Stimulated activated CD4-positive, alpha-beta T cell treated with anti-CD3 and anti-CD28 coated beads, Interleukin-15, amount 100 ng/mL, for 1 hour (primary cell): ENCODE measurements at places on chromosomes 12 and 14.

DNA sequence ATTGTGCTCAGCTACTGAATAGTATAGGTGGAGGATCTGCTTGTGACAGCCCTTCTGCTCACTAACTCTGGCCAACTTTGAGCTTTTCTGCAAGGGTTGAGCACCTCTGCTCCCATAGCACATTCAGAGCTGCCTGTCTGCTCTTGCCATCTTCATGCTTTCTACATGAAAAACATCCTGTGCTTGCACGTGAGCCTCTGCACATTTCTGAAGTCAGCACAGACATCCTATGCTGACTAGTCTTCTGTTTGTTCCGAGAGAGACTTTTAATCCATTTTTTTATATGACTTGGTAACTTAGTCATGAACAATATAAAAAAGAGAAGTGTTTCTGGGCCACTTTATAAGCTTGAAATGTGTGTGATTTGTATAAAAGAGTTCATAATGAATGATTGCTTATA, 969.3 kb downstream of the TMTC2 start:
- DNase-seq = no peak

- no peak for DNase-seq
These were observed 35.8 kb downstream of the CAPS2 start for GRCh38 chr12:75294336-75294735.

DNA sequence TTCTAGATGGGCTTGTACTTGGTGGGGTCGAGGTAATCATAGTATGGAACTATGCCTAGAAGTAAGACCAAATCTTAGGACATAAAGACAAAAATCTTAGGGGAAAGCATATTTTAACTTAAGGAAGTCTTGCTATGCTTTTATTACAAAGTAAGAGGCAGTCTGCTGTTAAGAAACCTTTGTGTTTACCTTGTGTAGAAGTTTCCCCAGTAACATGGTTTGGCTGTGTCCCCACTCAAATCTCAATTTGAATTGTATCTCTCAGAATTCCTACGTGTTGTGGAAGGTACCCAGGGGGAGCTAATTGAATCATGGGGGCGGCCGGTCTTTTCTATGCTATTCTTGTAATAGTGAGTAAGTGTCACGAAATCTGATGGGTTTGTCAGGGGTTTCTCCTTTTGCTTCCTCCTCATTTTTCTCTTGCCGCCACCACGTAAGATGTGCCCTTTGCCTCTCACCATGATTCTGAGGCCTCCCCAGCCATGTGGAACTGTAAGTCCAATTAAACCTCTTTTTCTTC, 162.5 kb upstream of the ABCD2 start:
- no peak for DNase-seq

GRCh38 chr12:91080041-91080440, 22.2 kb upstream of the KERA start:
- no peak for DNase-seq

DNA sequence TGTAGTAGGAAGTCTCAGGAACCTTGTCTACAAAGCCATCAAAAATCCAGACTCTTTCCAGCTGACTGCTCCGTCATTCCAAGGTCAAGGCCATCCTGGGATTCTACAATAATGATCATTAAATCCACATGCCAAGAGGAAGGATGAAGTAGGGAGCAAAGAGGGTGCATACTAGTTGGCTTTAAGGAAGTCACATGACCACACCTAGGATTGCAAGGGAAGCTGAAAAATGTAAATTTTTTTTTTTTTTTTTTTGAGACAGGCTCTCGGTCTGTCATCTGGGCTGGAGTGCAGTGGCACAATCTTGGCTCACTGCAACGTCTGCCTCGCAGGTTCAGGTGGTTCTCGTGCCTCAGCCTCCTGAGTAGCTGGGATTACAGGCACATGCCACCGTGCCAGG, 7.3 kb upstream of the MRPL42 start:
- no peak for DNase-seq

GRCh38 chr12:111353026-111353425, 15.9 kb downstream of the PHETA1 start:
- no peak for DNase-seq

DNA sequence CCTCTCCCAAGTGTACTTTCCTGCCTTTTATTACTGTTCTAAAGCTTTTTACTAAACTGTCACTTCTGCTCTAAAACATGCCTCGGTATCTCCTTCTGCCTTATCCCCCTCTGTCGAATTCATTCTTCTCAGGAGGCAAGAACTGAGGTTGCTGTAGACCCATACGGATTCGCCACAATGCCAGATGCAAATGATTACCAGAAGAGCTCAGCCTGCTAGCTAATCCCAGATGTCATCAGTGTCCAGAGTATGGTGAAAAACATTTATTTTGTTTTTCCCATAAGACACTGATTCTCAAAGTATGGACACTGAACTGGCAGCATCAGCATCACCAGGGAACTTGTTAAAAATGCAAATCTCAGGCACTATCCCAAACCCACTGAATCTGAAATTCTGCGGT, 359.3 kb downstream of the TMTC2 start:
- DNase-seq = no peak

- DNase-seq = no peak
These were observed 138.1 kb downstream of the TMEM132D start for GRCh38 chr12:129765719-129766118.

DNA sequence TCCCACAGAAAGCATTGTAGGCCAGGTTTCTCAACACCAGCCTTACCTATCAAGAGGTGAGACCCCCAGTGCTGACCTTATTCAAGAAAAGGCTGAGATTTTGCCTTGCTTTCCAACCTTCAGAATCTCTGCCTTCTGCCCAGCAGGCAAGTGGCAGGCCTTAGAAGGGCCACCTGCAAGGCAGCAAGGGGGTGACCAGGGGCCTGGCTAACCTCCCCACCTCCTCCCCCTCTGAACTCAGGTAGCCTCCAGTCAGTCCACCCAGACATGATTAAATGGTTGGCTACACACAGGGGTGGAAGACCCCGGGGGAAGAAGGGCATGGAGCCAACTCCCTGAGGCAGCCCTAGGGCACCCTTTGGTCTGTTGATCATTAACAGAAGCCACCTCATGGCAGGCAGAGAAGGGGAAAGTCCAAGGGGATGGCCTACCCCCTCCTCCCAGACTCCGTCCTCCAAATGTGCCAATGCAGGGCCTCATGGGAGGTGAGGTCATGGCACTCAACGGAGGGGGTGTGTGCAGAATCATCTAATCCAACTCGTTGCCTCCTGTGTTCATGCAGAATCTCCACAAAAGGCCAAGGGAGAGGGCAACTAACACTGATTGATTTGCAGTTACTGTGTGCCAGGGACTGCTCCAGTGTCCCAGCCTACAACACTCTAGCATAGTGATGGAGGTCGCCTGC, 8.5 kb downstream of the ZFP36L1 start:
- no peak for DNase-seq

DNA sequence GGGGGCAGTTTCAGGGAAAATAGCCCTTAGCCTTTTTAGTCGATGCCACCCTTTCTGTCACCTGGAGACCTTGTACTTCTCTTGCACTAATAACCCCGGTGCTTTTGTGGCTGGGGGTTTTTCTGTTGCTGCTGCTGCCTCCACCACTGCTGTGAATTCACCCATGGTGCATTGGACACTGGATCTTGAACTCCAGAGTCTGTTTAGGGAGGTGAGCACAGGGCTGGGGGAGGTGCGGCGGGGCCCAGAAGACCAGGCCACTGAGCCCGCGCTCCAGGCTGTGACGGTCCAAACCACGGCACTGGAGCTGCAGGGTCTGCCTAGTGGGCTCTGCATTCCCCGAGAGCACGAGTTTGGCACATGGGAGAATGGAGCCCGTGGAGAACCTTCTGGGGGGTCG, 100.6 kb downstream of the NINJ2 start:
- DNase-seq = no peak

GRCh38 chr14:104117341-104118005, 20.9 kb upstream of the KIF26A start:
- DNase-seq = no peak

- no peak for DNase-seq
These were observed 19.1 kb downstream of the SINHCAF start for GRCh38 chr12:31306866-31307265.

- no peak for DNase-seq
These were observed 1.7 kb downstream of the EVL start for GRCh38 chr14:100066962-100067361.

DNA sequence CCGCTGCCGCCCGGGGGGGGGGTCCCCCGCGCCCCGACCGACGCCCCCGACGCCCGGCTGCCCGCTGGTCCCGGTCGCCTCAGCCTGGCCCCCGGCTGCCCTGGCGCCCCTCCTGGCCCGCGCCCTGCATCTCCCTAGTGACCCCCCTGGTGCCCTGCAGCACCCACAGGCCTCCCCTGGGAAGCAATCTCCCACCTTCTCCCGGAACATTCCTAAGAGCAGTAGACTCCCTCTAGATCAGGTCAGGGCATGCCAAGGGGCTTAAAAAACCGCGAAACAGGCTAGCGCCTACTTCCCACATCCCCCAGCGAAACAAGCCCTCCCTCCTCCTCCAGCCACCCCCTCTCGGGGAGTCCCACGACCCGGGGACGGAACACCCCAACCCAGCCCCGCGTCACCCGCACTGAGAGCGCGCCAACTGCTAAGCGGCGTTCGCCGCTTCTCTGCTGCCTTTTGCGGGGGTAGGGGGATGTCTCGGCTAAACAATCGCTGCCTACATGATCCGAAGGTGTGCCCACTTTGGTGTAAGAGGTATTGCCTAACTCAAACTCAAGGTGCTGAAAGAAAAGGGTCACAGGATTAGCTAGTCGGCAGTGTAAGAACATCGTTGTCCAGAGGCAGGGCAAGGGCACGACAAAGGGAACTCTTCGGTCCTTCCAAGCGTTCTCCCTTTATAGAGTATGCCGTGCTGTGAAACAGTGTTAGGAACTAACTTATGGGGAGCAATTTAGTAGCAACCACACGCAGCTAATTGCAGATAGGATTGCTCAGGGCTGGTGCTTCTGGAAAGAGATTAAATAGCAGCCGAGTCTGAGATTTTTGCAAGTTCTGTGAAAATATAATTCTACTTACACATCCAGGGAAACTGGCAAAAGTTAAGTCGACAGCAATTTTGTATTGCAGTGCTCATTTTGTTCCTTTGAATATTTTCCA, 619 bp upstream of the NTN4 start:
- no peak for DNase-seq

- DNase-seq = no peak
These were observed 30.6 kb downstream of the VCPKMT start for GRCh38 chr14:50085570-50086320.

DNA sequence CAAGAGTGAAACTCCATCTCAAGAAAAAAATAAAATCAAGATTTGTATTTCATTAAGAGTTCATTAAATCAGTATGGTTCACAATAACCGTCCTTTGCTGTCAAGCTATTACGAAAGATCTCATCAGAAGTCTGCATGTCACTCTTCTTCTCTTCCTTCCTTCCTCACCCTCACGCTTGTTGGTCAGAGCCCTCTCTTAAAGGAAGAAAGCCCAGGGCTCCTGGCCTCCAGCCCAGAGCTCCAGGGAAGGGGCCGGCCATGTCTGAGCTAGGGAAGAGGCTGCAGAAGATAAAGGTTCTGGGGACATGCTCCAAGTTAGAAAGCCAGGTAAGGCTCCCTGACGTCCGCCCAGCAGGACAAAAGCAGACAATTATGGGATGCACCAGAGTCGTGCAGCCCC, 43.1 kb upstream of the DLK1 start:
- no peak for DNase-seq

DNA sequence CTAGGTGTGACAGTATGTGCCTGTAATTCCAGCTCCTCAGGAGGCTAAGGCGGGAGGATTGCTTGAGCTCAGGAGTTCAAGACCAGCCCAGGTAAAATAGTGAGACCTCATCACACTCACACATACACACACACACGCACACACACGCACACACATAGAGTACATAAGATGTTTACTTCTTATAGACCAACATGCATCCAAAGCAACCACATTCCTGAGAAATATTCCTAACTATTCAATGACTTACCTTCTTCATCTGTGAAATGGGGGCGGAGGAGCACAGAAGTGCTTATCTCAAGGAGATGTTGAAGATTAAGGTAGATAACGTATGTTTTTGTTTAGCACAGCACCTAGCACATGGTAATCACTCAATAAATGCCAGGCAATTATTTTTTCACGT, 6.4 kb downstream of the NDUFA12 start:
- DNase-seq = no peak

GRCh38 chr12:46942579-46942978, 116.8 kb upstream of the SLC38A4 start:
- no peak for DNase-seq

DNA sequence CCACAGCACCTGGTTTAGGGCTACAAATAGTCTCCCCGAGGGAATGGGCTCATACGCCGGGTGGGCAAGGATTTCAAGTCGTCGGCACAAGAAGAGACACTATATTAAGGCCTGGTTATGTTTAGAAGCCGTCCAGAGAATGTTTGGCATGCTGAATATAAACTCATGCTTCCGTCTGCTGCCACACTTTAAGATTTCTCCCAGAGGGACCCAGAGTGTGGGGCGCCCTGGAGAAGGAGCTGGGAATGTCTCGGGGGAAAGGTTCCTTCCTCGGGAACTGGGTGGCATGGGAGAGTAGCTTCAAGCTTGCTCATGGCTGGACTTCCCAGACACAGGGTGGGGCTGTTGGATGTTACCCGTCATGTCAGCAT, 295.7 kb downstream of the CACNA1C start:
- DNase-seq = no peak

- DNase-seq = peak; percentile 49
These were observed 138.0 kb downstream of the ASCL4 start for GRCh38 chr12:107912421-107913004.

DNA sequence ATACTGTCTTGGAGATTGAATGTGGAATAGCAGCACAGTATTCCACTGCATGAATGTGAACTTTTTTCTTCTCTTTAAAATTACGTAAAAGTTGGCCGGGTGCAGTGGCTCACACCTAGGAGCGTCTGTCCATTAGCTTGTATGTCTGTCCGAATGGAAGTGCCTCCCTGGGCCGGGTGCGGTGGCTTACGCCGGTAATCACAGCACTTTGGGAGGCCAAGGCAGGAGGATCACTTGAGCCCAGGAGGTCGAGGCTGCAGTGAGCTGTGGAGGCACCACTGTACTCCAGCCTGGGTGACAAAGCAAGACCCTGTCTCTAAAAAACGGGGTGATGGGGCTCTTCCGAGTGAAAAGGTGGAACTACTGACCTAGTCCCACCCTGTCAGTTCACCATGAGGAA, 22.6 kb upstream of the VSX2 start:
- no peak for DNase-seq

DNA sequence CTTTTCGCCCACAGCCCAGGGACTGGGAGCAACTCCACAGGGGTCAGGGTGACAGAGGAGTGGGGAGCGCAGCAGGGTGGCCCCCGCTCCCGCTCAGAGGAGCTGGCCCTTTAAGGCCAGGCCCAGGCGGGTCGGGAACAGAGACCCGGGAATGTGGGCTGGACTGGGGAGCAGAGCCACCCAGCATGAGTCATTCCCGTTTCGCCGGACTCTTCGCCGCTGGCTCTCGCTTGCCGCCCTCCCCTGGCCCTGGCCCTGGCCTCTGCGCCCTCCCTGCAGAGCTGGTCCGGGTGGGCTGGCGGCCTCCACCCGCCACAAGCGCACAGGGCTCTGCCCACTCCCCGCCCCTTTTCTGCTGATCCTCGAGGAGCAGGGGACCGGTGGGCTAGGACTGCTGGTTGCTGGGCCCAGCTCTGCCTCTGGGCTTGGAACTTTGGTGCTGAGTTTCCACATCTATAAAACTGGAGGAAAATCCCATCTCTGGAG, 92.8 kb downstream of the NINJ2 start:
- DNase-seq = no peak
